ENCODE measurements at places on chromosomes 2 and 18.

DNA sequence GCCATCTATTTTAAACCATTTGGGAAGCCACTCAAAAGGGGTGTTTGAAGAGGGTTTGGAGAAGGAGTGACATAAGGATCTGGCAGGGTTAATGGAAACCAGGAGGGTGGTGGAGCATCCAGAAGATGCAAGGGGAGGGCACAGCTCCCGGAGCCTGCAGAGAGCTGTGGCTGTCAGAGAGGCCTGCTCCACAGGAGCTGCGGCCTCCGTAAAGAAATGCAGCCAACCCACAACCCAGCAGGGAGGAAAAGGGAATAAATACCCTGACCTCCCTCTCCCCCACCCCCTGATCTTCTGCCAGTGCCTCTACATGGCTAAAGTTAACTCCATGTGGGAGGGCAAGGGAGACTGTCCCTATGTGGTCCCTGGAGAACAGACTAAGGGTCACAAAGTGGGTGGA is 567.1 kb upstream of the POU3F3 start:
- DNase-seq: no peak

GRCh38 chr2:242043538-242044312 is 174.2 kb downstream of the RTP5 start:
- DNase-seq: no peak

GRCh38 chr2:33011941-33012340 is 65.2 kb downstream of the LTBP1 start:
- no peak for DNase-seq

DNA sequence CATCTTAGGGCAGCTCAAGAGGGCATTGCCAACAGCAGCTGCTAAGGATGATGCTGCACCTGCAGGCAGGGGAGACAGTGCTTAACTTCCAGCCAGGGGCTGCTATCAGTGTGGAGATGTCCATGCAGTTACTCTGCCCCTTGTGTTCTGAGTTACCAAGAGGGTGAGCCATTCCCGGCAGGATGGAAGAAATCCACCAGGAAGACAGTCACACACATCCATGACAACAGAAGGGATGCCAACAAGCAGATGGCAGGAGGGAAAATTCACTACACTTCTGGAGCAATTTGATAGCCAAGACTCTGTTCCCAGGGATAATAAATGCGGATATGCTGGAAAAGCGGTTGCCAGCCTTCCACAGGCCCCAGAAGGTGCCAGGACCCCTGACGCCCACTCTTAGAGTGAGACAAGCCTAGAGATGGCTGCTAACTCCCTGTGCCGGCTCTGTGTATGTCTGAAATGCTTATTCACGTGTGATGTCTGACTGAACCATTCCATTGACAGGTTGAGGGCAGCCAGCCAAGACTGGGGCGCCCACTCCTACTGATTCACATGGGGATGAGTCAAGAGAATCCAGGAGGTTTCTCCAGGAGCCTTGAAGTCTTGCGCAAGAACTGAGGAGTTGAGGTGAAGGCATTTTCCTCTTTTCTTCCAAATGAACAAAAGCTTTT is 24.5 kb downstream of the LOXHD1 start:
- DNase-seq: no peak

- no peak for DNase-seq
These were observed 295.6 kb downstream of the TNS1 start for GRCh38 chr2:217707131-217707611.

DNA sequence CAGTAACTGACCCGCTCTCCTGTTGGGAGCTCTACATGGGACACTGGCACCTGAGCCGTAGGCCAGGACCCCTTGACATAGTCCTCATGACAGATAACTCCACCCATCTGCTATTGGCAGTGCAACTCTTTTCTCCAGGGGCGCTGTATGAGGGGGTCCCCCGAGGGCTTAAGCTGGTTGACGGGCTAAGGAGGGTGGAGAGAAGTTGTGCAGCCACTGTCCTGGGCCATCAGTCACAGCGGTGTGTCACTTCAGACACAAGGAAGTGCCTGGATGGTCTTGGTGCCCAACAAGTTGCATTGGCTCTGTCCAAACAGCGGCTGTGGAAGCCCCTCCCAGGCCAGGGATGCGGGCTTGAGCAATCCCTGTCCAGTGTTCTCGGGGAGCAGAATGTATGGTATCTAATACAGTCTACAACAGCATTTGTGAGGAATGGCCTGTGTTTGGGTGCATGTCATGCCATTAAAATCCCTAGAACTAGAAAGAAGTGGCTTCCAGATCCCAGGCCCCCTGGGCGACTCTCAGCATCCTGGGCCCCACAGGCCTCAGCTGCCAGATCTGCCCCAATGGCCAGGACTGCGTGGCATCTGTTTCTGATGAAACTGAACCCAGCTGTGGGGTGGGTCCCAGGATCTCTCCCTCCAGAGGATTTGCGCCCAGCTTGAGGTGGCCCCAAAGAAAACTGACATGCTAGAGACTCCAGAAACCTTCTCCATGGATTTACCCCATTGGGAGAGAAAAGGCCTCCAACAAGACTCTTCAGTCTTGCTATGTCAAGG is 23.3 kb downstream of the TTC32 start:
- no peak for DNase-seq

GRCh38 chr18:3095921-3096320 is 83.0 kb upstream of the LPIN2 start:
- DNase-seq: no peak

DNA sequence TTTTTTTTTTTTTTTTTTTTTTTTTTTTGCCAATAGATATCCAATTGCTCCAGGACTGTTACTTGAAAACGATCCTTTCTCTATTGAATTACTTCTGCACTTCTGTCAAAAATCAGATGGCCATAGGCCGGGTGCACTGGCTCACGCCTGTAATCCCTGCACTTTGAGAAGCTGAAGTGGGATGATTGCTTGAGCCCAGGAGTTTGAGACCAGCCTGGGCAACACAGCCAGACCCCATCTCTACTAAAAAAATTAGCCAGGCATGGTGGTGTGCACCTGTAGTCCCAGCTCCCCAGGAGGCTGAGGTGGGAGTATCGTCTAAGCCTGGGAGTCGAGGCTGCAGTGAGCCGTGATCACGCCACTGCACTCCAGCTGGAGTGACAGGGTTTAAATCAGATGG is 4.3 kb upstream of the CHCHD5 start:
- no peak for DNase-seq

DNA sequence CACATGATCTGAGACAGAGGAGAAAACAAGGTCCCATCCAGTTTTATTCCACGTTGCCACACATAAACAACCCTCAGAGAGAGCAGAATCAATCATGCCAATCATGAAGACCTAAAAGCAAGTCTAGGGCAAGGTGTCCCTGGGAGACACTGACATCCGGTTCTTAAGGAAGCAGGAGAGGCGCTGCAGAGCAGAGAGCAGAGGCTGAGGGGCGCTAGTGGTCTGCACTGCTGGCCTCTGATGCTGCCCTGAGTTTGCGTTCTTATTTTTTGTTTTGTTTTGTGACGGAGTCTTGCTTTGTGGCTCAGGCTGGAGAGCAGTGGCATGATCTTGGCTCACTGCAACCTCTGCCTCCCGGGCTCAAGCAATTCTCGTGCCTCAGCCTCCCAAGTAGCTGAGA is 83.3 kb downstream of the SMIM21 start:
- no peak for DNase-seq

DNA sequence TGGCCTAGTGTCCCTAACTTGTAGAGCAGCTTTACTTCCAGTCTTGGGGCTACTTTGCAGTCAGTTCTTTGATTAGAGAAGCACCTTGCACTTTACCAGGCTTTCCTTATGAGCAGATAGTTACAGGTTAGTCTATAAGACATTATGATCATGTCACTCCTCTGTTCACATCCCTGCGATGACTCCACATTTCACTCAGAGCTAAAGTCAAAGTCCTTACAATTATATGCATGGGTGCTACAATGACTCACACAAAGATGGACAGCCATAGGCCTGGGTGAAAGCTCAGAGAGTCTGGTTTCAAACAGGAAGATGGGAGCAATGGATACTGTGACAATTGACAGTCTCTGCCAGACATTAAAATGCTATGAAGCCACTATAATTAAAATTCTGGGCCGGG is 27.1 kb upstream of the SSB start:
- no peak for DNase-seq

DNA sequence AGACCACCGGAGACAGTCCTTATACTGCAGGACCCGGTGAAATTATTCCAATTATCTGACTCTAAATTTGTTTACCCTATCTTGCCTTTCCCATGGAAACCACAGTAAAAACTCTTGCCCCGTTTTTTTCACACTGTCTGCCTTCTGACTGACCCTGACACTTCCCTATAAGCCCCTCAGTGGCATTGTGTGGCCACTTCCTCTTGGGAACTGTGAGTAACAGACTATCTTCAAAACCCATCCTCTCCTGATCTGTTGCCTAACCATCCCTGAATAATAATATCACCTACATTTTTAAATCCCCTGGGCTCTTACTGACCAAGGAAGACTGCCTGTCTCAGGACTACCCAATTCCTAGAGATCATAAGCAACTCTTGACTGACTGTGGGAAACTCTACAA is 42.6 kb upstream of the RNF152 start:
- no peak for DNase-seq

DNA sequence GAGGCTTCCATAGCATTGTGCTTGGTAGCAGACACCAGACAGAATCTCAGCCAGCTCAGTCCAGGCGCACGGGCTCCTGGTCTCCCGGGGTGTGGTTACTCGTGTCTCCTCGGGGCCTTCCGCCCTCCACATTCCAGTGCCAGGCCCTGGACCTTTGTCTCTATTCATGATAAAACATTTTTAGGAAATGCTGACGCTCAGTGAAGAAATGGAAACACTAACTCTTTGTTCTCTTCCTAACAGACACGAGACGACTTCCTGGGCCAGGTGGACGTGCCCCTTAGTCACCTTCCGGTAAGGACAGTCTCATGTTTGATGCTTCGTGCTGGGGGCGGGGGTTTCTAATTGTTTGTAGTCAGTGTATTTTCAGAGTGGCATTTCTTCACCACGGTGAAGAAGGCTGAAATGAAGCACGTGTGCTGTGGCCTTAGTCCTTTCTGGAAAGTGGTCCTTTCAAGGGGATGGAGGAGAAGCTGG is 271.8 kb downstream of the NEDD4L start:
- DNase-seq: no peak

All from stimulated activated CD8-positive, alpha-beta memory T cell treated with anti-CD3 and anti-CD28 coated beads, Interleukin-12 subunit alpha, Interleukin-12 subunit beta, amount 100 ng/mL, for 1 hour (primary cell).